ENCODE measurements at places on chromosomes 5 and 9.

DNA sequence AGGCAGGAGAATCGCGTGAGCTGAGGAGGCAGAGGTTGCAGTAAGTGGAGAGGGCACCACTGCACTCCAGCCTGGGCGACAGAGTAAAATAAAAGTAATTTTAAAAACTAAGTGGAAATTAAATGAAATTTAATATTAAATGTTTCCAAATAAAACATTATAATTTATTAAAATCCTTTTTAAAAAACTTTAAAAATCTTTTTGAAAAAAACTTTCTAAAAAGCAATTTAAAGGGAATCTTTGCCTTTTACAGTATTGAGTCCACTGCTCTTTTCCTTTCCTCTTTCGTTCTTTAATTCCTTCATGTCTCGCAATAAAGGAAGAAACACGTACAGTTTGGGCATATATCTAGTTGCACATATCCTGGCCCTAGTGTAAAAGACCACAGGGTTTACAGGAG is 77.8 kb upstream of the DMRT1 start:
- no peak for DNase-seq

- no peak for DNase-seq
Observed at GRCh38 chr5:80931411-80931810, 28.8 kb upstream of the RASGRF2 start.

GRCh38 chr9:136365775-136366222 is 2.3 kb upstream of the DNLZ start:
- no peak for DNase-seq

- DNase-seq, result no peak
Observed at GRCh38 chr5:153491856-153492255, 1.4 kb downstream of the GRIA1 start.

DNA sequence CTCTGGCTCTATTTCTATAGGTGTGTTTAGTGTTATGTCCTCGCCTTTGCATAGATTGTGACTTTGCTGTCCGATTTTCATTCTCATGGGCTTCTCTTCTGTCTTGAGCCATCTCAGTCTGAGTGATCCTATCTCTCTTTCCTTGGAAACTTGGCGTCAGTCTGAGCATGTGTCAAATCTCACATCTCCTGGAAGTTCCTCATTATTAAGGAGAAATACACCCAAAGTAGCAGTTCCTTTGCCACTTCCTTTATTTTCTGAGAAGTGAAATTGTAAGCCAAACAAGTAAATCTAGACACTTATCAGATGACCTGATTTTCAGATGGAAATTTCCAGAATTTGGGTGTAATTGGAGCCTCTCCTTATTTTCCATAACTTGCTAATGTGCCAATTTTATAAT is 126.9 kb upstream of the ANKH start:
- no peak for DNase-seq

GRCh38 chr5:39450487-39450886 is 25.7 kb upstream of the DAB2 start:
- no peak for DNase-seq

- no peak for DNase-seq
Observed at GRCh38 chr9:97900738-97901565, 21.3 kb downstream of the TRMO start.

DNA sequence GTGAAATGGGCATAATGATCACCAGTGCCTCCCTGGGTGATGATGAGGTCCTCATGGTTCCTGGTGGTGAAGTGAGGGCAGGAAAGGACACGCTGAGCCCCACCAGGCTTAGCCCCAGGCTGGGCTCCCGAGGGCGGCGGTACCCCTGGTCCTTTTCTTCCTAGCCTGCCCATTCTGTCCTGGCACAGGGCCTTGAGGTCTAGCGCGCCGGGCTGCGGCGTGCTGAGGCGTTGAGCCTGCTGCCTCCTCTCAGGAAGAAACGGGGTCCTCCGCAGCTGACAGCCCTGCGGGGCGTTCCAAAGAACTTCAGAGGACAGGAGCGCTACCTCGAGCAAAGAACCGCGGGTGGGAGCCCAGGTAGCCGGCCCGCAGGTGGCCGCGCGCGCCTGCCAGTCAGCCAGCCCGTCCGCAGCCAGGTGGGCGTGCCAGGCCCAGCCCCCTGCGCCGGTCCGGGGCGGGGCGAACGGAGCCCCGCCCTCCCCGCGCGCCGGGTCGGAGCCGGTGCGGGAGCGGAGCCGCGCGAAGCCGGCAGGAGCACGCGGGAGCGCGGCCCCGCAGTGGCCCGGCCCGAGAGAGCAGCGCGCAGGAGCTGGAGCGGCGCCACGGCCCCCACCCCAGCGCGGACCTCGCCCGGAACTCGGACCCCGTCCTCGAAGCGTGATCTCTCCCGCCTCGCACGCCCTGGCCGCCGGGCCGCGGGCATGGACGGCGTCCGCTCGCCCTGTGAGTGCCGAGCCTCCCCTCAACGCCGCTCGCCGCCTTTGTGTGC is at the start of gene WNK2:
Gene WNK2 (plus strand): TSS at position 477 of the 769 bp plus-strand sequence. CDS start 791 bp downstream, outside the sequence.
- DNase-seq, result no peak

DNA sequence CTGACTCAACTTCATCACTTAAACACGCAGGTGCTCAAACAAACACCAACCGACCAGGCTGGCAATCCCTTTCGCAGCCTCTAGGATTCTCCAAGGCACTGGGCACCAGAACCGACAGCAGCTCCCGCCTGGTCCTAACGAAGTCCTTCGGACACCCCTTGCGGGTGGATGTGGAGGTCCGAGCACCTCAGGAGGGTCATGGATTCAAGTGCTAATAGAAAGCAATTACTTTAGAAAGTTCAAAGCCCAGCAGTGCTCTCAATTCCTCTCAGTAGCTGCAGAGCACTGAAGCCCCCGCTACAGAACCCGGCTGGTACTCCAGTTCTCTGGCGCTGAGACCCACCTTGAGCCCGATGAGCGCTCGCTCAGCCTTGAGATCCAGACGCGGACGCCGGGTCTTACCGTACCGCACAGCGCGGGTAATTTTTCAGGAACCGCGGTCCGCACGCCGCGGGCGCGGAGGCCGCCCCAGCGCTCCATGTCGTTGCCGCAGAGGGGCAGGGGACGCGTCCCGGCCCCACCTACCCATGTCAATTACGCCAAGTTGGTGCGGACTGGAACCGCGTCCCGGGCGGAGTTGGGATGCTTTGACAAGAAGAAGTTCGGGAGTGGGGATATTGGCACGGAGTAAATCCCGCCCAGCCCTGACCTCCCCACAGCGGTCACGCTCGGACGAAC is 638 bp downstream of the MARCHF3 start:
- no peak for DNase-seq

DNA sequence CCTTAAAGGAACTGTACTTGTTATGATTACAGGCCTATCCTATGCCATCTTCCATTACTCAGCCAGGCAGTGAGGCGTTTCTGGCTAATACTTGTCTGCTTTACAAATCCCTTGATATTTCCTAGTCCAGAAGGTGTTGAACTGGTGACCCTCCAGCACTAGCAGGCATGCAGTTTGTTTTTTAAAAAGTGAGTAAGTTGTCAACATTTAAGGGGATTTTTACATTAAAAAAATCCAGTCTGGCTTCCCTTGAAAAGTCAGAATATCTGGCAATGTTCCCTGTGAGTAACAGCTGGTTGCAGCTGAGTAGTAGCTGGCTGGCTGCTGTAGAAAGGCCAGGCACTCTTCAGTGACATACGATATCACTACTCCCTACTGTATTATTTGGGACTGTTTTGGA is 21.8 kb downstream of the GRIN3A start:
- no peak for DNase-seq

- no peak for DNase-seq
Observed at GRCh38 chr9:68446836-68447235, 90.4 kb downstream of the PGM5 start.

DNA sequence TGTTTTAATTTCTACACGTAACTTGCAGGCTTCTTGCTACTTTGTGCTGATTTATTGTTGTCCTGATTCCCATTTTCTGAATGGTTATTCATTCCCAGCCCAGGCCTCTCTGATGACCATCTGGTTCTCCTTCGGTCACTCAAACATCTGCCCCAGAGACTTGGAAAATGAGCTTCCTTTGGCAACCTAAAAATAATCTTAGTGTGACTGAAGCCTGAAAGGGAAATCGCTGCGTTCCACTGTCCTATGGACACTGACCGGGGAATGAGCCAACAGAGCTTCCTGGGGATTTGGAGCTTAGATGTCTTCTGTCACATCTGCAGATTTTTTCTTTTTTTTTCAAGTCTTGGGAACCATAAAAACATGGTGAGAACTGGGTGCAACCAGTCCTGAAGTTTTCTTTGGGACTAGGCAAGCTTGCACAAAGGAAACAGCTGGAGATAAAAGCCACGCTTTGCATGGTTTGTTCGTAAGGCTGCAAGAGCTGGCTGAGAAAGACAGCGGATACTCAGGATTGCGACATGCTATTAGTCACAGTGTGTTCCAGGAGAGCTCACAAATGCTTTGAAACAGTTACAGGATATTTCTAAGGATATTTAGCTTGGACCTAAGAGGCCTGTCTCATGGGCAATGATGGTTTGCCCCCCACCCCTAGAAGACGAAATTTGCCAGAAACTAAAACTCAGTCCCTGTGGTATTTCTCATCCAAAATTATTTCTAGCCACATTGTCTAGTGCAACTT is 146.2 kb downstream of the GOLPH3 start:
- no peak for DNase-seq

DNA sequence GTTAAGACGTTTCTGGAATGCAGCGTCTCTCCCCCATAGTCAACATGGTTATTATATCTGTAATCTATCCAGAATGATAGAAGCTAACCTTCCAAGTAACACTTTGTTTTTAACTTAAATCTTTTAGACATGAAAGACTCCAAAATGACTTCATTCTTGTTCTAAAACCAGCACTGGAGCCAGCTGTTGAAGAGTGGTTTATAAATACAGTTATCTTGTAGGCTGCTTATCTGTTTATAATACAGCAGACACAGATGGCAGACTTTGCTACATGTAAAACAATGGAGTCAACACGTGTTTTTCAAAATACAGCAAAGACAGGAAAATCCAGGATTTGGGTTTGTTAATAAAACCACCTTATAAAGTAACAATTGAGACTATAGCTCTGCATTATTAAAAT is 48.8 kb upstream of the RETREG1 start:
- DNase-seq, result no peak

DNA sequence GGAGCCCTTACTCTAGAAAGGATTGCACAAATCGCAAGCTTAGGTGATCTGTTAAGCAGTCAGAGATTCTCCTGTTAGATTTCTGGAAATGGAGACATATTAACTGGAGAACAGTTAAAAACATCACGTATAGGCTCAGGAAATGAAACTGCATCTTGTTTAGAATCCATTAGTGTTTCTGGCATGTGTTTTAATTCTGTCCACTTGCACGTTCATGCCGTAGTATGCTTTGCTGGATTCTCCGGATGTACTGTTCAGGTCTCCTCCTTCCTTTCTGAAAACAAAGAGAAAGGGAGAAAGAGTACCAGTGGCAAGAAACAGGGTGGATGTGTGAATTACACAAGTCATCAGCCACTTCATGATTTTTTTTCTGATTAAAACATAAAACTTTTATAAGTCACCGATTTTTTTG is 2.5 kb upstream of the RGMB start:
- no peak for DNase-seq

- no peak for DNase-seq
Observed at GRCh38 chr9:32989660-32990059, 11.8 kb downstream of the APTX start.

- no peak for DNase-seq
Observed at GRCh38 chr5:69206528-69207190, 17.3 kb downstream of the CENPH start.

- DNase-seq, result no peak
Observed at GRCh38 chr5:40198736-40199135, 481.0 kb upstream of the PTGER4 start.

- DNase-seq, result no peak
Observed at GRCh38 chr9:9498846-9499245, 1114.0 kb downstream of the PTPRD start.

DNA sequence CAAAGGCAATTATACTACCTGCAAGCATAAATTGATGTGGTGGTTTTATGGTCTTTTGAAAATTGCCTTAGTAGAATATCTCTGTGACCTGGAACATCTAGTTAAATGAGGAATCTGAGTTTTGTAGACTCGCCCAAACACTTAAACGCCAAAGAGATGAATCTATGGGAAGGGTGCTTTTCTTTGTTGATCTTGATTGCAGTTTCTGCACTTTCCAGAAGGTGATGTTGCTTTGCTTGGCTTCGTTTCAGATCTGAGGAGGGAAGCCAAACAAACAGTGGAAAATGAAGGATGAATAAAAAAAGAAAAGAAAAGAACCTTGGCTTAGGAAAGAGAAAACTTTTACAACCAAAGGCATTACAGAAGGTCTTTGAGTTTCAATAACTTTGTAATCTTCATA is 1021.2 kb downstream of the NR2F1-AS1 start:
- no peak for DNase-seq

DNA sequence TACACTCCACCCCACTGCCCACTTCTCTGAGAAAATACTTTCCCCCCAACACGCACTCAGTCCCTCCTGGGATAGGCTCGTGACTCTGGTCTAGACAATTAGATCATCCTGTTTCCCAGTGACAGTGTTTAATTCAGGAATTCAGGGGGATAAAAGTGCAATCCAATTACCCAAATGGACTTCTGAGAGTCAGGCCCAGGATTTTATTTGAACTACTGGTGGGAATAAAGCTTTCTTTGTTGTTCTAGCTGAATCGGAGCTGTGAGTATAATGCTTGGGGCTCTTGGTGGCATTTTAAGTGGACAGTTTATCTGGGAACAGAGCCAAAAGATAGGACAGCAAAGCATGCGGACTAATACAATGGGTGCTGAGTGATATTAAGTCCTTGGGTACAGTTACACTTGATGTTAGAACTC is 683.3 kb downstream of the MAT2B start:
- no peak for DNase-seq

- no peak for DNase-seq
Observed at GRCh38 chr9:78821126-78821822, 524.3 kb downstream of the PSAT1 start.

GRCh38 chr5:152274224-152274623 is 130.9 kb downstream of the NMUR2 start:
- DNase-seq, result no peak

DNA sequence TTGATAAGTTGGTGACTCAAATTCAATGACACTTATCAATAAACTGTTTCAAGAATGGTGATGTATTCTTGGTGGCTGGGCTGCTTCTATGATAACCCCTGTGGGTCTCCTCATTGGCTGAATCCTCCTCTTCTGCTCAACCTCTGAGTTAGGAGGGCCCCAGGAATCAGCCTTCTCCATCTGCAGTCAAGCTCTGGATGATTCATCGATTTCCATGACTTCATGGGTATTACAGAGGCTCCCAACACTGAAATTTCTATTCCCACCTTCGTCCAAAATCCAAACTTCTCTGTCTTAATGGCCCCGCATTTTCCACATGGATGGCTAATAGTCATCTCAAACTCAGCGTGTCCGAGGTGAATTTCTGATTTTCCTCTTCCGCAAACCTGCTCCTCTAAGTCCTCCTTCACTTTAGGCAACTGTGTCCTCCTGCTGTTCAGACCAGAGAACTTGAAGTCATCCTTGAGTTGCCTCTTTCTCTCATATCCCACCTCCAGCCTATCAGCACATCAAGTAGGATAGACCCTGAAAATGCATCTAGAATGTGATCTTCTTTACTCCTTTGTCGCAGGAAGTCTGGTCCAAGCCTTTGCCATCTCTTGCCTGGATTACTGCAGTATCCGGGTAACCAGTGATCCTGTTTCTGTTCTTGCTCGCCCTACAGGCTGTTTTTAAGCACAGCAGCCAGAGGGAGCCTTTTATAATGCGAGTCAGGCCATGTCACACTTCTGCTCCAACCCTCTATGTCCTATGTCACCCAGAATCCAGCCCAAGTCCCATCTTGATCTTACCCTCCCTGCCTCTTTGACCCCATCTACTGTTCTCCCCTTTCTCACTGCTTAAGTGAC is 41.4 kb upstream of the IL7R start:
- DNase-seq, result no peak

Data from CMK (cell line).